Stimulated activated CD8-positive, alpha-beta memory T cell treated with anti-CD3 and anti-CD28 coated beads, Interleukin-7, amount 100 ng/mL, for 1 hour (primary cell): ENCODE measurements at places on chromosomes 11 and 22.

DNA sequence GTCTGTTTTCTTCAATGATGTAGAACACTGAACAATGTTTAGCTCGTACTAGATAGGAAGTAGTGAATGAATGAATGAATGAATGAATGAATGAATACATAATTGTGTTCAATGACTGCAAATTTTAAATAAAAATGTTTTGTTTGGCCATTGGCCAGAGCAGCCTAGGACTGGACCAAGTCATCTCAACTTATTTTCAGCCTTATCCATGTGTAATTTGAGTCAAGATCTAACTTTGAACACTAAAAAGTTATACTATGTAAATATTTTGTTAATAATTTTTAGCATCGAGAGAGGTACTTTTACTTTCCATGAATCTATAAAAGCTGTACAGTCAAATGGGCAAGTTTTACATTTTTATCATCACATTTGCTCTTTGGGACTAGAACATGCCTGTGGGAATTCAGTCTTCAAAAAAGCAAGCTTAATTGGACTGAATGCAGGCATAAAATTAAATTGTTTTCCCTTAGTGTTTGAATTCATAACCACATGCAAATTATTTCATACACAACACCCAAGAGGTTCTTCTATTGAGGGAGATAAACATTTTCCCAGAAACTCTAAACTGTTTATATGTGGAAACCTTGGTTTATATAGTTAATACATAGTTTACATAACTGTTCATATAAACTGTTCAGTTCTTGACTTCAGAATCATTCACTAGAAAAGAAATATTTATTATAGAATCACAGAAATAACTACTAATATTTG lies 222.1 kb upstream of the ANO3 start:
- DNase-seq = no peak

DNA sequence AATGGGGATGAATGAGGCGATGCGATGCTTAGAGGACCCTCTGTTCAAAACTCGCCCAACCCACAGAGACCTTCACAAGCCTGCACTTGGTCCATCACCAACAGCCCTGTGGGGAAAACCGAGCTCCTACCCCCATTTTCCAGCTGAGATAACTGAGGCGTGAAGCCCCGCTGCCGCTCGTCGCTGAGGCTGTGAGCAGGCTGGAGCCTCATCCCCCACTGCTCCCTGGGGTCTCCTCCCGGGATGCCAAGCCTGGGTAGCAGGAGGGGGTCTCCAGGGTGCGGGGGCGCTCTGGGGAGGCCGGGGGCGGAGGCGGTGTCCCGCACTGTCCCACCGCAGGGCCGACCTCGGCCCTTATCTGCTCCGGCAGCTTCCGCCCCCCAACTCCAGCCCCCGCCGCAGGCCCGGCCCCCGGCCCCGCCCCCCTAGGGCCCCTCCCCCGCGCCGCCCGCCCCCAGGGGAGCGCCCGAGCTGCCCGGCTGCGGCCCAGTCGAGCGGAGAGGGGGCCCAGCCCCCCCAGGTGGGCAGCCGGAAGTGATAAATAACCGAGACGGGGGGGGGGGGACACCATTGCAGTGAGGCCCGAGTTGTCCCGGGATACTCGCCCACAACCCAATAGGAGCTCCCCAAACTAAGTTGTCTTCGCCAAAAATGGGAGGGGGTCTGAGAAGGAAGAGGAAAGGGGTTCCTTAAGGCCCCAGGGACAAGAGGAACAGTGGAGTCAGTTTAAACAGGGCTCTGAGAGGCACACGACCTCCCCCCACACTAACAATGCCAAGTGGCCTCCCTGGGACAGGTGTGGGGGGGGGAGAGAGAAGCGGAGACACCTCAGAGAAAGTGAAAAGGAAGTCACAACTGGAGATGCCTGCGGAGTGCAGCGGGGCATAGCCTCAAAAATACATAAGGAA lies 8.3 kb upstream of the SLC39A13 start:
- no peak for DNase-seq

DNA sequence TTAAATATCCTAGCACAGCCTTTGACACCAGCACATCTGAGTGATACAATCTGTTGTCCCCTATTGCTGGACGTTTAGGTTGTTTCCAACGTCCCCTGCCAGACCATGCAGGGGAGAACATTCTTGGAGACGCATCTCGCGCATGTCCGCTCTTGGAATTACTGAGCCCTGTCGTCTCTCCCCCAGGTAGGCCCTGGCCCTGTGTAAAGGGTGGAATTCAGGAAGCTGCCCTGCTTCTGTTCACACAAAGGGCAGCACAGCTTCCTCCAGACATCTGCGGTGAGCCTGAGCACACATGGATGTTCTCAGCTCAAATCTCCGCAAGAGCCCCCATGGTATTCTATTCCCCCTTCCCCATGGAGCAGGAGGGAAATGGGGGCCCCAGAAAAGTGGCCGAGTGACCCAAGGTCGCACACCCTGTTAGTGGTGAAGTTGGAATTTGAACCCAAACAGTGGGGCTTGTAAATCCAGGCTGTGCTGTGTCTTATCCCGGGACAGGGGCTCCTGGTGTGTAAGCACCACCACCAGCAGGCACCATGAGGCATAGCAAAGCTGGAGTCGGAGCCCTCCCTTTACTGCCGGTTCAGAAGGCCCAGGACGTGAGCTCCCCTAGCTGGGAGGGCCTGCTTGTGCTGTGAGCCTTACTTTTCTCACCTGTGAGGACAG lies 5.0 kb upstream of the FGF19 start:
- no peak for DNase-seq

DNA sequence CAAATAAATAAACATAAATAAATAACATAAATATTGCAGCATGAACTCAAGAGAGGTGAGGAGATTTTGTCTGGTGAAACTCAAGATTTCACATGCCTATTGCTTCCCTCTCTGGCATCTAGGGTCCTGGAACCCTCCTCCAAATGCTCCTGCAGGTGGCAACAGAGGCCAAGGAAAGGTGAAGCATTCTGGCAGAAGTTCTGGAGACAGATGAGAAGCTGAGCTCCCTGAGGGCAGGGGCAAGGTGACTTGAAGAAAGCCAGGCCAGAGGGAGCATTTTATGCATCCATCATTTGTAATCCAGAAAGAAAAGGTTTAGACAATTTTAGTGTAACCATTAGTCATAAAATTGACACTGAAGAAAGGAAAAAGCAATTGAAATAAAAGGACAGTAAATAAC lies 64.9 kb downstream of the ENDOD1 start:
- DNase-seq = no peak

DNA sequence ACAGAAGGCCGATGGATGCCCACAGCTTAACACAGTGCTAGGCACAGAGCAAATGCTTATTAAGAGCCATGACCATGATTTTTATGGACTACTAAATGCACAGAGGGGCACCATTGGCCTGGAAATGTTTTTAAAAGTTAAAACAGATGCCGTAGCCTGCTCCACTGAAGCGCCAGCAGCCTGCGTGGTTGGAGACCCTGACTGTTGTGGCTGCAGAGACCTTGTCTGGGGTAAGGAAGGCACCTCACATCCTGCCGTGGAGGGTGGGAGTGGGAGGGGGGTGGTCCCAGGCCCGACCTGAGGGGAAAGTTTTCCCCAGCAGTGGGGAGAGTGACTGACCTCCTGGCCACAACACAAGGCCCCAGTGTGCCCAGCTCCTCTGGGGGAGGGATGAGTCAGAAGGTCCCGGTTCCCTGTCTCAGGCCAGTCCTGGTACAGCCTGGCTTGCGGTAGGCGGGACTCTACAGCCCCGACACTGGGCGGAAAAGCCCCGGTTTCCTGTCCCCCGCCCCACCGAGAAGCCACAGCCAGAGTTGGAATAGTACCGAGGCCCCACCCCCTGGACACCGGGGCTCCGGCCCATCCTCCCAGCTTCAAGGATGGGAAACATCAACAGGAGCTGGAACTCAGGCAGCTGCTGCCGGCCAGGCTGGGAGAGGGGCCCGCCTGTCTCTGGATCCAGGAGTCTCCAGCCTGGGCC lies 7.0 kb downstream of the CHST1 start:
- DNase-seq = no peak

GRCh38 chr11:124625504-124626168 lies 3.0 kb downstream of the TBRG1 start:
- DNase-seq = no peak

DNA sequence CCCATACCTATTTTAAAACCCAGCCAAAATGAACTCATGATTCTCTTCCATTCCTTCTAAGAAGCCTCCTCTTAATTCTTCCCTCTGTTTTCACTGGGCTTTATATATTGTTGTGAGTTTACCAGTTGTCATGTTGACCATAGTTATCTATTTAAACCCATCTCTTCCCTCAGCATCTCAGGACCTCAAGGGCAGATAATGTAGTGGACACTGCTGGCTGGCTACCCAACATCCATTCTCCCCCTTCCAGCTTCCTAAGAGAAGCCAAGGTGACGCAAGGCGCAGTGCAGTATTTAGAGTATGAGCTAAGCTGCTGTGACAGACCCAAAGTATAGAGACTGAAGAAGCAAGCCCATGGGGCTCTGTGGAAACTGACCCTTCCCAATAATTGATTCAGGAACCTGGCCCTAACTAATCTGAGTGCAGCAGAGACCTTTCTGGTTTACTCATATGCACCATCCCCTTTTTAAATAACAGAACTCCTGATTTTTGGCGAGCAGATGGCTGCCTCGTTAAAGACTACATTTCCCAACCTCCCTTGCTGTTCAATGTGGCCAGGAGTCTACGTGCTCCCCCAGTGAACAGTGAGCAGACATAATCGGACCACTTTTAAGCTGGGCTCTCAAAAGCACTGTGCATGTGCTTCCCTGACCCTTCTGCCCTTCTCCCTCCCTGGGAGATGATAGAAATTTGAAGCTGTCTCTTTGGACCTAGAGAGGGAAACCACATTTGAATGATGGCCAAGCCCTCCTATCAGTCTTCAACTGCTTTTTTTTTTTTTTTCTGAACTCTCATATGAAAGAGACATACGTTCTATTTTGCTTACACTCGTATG lies 28.1 kb upstream of the CREB3L1 start:
- DNase-seq = no peak

GRCh38 chr22:48908547-48908946 lies 919.1 kb downstream of the BRD1 start:
- no peak for DNase-seq

DNA sequence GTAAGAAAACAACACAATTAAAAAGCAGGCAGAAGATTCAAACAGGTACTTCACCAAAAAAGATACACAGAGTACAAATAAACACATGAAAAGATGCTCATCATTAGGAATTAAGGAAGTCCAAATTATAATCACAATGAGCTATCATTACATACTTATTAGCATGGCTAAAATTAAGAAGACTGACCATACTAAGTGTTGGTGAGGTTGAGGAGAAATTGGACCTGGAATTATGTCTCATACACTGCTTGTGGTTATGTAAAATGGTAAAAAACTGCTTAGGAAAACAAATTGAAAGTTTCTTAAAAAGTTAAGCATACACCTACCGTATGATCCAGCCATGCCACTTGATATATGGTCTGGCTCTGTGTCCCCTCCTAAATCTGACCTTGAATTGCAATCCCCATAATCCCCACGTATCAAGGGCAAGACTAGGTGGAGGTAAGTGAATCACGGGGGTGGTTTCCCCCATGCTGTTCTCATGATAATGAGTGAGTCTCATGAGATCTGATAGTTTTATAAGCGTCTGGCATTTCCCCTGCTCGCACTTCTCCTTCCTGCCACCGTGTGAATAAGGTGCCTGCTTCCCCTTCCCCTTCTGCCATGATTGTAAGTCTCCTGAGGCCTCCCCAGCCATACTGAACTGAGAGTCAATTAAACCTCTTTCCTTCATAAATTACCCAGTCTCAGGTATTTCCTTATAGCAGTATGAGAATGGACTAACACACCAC lies 4.8 kb downstream of the SAAL1 start:
- no peak for DNase-seq

GRCh38 chr11:94533696-94534630 lies 9.8 kb upstream of the FUT4 start:
- no peak for DNase-seq

DNA sequence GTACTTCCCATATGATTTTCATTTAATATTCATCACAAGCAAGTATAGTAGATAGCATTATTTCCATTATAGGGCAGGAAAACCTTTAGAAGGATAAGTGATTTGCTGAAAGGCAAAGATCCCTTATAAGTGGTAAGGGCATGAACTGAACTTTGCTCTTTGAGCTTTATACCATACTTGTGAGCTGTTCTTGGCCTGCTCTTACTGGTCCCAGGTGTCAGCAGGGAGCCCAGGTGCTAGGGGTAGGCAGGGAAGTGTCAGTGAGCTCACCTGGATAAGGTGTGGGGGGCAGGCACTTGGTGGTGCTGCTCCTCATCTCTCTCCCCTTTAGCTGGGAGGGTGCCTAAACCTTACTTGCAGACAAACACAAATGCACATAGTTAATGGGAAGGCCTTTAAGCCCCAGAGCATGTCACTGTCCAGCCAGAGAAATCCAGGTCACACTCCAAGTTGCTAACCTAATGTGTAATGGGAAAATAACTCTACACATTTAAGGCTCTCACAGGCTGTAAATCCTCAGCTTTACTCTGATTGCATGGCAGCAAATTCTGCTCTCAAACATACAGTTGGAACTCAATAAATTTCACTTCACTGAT lies 114.4 kb downstream of the PLEKHA7 start:
- DNase-seq = no peak

DNA sequence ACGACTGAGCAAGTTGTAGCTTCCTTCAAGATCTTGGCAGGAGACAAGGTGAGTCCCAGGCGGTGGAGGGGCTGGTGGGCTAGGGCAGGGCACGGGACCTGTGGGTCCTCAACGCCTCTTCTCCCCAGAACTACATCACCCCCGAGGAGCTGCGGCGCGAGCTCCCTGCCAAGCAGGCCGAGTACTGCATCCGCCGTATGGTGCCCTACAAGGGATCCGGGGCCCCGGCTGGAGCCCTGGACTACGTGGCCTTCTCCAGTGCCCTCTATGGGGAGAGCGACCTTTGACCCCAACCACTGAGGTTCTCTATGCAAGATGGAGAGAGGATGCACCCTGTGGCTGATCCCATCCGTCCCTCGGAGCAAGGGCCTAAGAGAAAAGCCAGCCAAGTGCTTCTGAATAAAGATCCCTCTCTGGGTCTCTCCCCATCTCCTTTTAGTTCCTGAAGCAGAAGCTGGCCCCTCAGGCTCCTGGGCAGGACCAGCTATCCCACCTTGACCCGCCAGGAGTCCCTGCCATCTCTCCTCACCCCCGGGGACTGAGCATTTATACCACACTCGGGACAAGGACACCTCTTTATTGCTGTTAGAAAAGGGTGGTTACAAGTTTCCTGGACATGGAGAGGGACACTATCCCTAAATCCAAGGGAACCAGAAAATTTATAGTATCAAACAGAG lies 5.4 kb downstream of the CTSF start:
- no peak for DNase-seq

- DNase-seq = no peak
Measured at GRCh38 chr22:29083933-29084591, 11.2 kb downstream of the KREMEN1 start.

GRCh38 chr22:41383085-41383484 lies 1.3 kb downstream of the TEF start:
- no peak for DNase-seq

- no peak for DNase-seq
Measured at GRCh38 chr22:31120230-31120629, 2.5 kb upstream of the INPP5J start.

DNA sequence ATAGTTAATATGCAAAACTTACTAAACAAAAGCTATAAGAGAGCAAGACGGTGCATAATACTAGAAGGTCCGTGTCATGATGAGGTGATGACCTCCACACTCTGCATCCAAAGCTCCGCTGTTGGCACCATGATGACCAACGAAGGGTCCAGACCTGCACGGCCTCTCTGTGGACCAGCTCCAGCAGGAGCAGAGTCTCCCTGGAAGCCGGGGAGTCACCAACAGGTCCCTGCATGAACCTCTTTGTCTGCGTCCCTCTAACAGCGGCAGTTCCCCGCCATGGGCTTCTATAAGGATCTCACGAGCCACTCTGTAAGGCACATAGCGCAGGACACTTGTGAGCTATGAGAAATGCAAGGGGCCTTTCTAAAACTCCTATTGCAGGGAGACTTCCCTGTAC lies 517.3 kb downstream of the BRD1 start:
- no peak for DNase-seq

GRCh38 chr11:125239585-125240560 lies 75.3 kb downstream of the PKNOX2 start:
- no peak for DNase-seq
